Body of pancreas (tissue), 4 donors: ENCODE measurements at places on chromosomes 3 and 15. TPM values are rescaled to one million over a fixed set of nuclear protein-coding genes. Genes with fewer than 3 reads are reported as not detected.

VGLL3 gene
- 16.1 TPM for total RNA-seq

- DNase-seq = no peak
- no peaks in the 10 kb centered on the region for H3K27me3 ChIP-seq
- H3K4me1 ChIP-seq = no peaks in the 10 kb centered on the region
- H3K27ac ChIP-seq = no peak overlapping the region
Observed at GRCh38 chr15:48432688-48433087, 101.5 kb downstream of the DUT start.

DNA sequence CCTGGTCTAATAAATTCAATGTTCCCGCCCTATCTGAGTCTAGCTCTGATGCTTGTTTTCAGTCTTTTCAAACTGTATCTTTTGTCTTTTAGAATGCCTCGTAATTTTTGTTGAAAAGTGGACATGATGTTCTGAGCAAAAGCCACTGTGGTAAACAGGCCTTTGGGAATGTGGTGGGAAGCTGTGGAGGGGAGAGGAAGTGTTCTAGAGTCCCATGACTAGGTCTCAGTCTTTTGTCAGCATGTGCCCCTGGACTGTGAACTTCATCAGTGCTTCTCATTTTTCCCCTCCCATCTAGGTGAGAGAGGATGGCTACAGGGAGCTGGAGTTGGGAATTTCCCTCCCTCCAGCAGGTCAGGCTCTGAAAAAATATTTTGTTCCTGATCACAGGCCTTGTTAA, 33.7 kb downstream of the SUSD5 start:
- no peaks in the 10 kb centered on the region for H3K4me1 ChIP-seq
- no peaks in the 10 kb centered on the region for H3K27me3 ChIP-seq
- no peak overlapping the region for H3K27ac ChIP-seq
- H3K36me3 ChIP-seq = no peaks in the 10 kb centered on the region

- no peak overlapping the region for H3K4me3 ChIP-seq
- peaks cover 75% of the 10 kb centered on the region for H3K4me1 ChIP-seq
- no peak for DNase-seq
- H3K27me3 ChIP-seq = no peaks in the 10 kb centered on the region
- no peaks in the 10 kb centered on the region for H3K36me3 ChIP-seq
Observed at GRCh38 chr3:172217877-172218276, 178.5 kb downstream of the FNDC3B start.

DNA sequence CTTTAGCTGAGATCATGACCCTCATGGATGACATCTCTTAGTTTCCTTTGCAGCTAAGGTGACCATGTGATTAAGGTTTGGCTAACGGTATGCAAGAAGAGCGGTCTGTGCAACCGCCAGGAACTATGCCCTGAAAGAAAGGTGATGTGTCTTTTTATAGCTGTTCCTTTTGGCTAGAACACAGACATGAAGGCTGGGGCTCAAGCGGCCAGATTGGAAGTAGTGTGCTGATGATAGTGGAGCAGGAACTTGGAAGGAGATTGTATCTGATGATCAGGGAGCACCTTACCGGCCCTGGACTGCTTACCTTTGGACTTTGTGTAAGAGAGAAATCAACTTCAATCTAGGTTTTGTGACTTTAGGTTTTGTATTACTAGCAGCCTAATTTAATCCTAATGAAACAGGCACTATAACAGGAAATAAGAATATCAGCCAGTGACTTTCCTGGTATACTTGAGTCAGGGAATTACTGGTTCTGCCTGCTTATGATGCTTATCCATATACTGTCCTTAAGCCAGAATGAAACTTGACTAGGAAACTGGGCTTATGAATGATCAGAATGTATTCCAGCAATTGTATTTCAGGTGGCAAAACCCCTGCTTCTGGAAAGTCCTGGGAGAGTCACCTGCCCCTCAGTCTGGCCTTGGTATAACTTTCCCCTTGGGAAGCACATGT, 164.3 kb upstream of the LRIG1 start:
- no peak overlapping the region for H3K27ac ChIP-seq
- no peaks in the 10 kb centered on the region for H3K4me1 ChIP-seq
- no peak overlapping the region for H3K4me3 ChIP-seq
- no peaks in the 10 kb centered on the region for H3K36me3 ChIP-seq

- H3K27ac ChIP-seq = no peak overlapping the region
- no peak overlapping the region for H3K4me3 ChIP-seq
- no peaks in the 10 kb centered on the region for H3K27me3 ChIP-seq
- H3K4me1 ChIP-seq = no peaks in the 10 kb centered on the region
- no peak for DNase-seq
Observed at GRCh38 chr3:152056987-152057386, 183.5 kb downstream of the SUCNR1 start.

GRCh38 chr15:33086500-33087121, 107.9 kb downstream of the FMN1 start:
- no peak overlapping the region for H3K4me3 ChIP-seq
- no peaks in the 10 kb centered on the region for H3K4me1 ChIP-seq
- no peaks in the 10 kb centered on the region for H3K36me3 ChIP-seq
- H3K27ac ChIP-seq = no peak overlapping the region
- no peak for DNase-seq
- H3K27me3 ChIP-seq = no peaks in the 10 kb centered on the region

GRCh38 chr15:79439236-79439635, 7.1 kb downstream of the MINAR1 start:
- H3K36me3 ChIP-seq = no peaks in the 10 kb centered on the region
- DNase-seq = no peak
- no peak overlapping the region for H3K27ac ChIP-seq
- H3K4me1 ChIP-seq = peaks cover 7% of the 10 kb centered on the region
